Activated gamma-delta T cell treated with Interleukin-2 at 50 U/mL for 16 hours (primary cell): ENCODE measurements at places on chromosomes 2 and 18.

GRCh38 chr2:220366765-220367164 lies 739.3 kb downstream of the SLC4A3 start:
- no peak for DNase-seq

- DNase-seq: no peak
Observed at GRCh38 chr2:239222312-239222660, 178.5 kb downstream of the HDAC4 start.

- no peak for DNase-seq
Observed at GRCh38 chr2:143297182-143297581, 168.0 kb downstream of the ARHGAP15 start.

GRCh38 chr18:23908827-23909226 lies 105.7 kb upstream of the TTC39C start:
- DNase-seq: no peak

GRCh38 chr2:60516383-60516811 lies 37.1 kb downstream of the BCL11A start:
- no peak for DNase-seq

GRCh38 chr2:149858216-149858615 lies 270.6 kb upstream of the MMADHC start:
- DNase-seq: no peak

- DNase-seq: no peak
Observed at GRCh38 chr2:38261569-38262068, 115.5 kb downstream of the ATL2 start.

DNA sequence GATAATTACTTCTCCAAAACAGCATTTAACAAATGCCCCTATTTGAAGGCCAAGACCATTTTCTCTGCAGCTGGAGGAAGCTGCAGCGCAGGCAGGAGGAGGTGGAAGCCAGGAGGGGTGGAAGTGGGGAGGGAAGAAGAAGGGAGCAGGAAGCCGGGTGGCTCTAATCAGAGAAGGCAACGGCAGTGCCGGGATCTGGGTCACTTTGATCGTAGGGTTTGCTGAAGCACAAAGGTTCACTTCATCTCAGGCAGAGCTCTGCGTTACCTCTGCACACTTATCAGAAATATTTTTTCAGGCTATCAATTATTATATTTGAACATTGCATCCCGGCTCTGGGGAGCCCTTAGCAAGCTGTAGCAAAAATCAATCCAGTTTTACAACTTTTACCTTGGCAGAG lies 315.8 kb upstream of the POU3F3 start:
- no peak for DNase-seq

GRCh38 chr18:6776188-6776587 lies 46.7 kb downstream of the ARHGAP28 start:
- no peak for DNase-seq

GRCh38 chr2:105734762-105735538 lies 9.8 kb upstream of the NCK2 start:
- DNase-seq: no peak

- no peak for DNase-seq
Observed at GRCh38 chr2:79189465-79189864, 29.9 kb upstream of the REG3A start.

DNA sequence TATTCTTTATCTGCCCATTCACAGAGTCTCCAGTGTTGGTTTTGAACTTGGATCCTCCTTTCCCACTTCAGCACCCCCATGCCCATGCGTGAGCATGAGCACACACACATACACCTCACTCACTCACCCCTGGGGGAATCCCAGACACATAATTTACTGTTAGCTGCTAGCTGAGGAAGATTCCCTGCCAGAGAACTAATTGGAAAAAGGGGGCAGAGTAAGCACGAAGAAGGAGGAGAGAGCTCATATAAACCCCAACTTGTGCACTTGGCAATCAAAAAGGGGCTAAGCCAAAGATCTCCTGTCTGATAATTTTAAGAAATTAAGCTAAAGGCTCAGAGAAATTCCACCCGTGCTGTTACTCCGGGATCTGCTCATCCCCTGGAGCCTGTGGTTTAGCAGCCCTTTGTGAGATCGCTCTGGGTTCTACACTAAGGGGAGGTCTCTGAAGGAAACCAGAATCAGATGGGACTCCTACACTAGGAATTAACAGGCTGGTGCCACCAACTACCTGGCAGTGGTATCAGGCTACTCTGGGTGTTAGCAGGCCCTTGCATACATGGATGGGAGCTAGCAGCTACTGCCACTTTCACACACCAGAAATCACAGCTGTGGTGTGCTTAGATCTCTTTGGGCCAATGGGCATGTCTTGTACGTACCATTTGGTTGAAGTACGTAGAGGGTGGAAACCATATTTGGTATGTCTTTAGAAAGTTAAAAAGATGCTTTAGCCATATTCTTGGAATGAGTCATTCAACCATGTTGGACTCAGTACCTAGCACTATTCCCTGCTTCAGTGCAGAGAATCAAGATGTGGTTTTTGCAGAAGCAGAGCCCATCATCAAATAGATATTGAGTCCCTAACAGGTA lies 95.6 kb upstream of the SLC14A2 start:
- DNase-seq: no peak

DNA sequence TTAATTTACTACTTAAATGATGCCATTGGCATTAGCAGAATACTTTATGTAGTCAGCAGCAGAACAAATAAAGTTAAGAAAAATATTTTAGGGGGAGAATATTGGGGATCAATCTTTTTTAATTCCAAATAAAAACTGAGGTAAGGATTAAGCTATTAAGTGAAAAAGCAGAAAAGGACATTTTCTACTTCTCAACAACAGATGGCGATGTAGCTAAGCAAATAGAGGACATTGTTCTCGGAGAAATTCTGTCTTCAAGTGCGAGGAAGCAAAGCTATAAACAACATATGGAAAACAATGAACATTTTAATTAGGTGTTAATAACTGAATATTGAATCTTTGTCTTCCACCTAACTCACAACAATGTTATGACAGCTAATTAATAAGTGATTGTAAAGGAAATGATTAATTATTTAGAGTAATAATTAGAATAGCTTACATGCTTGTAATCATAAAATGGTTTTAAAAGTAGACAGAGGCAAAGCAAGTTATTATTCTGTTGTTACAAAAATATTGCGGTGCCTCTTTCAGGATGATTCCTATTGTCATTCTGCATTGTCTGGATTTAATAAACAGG lies 32.9 kb upstream of the CCDC93 start:
- DNase-seq: no peak

DNA sequence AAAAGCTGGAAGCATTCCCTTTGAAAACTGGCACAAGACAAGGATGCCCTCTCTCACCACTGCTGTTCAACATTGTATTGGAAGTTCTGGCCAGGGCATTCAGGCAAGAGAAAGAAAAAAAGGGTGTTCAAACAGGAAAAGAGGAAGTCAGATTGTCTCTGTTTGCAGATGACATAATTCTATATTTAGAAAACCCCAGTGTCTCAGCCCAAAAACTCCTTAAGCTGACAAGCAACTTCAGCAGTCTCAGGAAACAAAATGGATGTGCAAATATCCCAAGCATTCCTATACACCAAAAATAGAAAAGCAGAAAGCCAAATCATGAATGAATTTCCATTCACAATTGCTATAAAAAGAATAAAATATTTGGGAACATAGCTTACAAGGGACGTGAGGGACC lies 11.1 kb downstream of the SLC8A1 start:
- DNase-seq: no peak

DNA sequence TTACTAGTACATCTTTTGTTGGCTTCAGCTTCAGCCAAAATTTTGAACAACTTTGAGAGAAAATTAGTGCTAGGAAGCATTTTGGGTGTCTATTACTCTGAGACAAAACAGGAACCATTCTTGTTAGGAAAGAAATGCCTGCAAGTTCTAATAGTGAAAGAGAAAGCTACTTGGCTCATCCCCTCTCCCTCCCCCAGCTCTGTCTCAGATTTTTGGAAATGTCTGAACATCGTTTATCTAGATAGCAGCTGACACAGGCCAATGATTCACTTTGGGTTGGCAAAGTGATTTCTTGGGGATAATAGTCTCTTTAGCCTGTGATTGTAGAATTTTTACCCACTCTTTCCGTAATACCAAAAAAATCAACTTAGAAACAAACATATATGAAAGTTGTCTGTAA lies 42.3 kb upstream of the PTPRM start:
- no peak for DNase-seq

GRCh38 chr2:85655961-85656417 lies 12.0 kb downstream of the SFTPB start:
- DNase-seq: no peak

GRCh38 chr18:68817584-68817983 lies 19.7 kb downstream of the CCDC102B start:
- no peak for DNase-seq

GRCh38 chr18:45788861-45789260 lies 36.6 kb upstream of the SIGLEC15 start:
- no peak for DNase-seq

GRCh38 chr2:58826795-58827194 lies 585.7 kb upstream of the FANCL start:
- DNase-seq: no peak

GRCh38 chr2:9800975-9801726 lies 42.1 kb upstream of the TAF1B start:
- DNase-seq: peak; percentile 27

GRCh38 chr2:74730530-74730929 lies 76.5 kb downstream of the SEMA4F start:
- no peak for DNase-seq

DNA sequence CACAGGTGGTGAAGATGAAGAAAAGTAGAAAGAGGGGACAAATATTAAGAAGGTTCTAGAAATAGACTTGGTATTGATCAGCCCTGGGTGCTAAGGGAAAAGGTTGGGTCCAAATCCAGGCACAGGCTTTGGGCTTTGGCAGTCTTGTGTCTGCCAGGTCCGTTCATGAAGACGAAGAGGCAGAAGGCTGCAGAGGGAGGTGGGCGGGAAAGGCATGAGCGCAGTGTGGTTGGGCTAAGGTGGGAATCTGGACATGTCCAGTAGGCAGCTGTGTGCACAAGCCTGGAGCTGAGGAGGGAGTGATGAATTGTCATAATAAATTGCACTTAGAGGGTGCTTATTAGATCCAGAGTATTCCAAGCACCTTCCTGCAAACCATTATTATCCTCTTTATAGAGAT lies 105.7 kb upstream of the TEX51 start:
- DNase-seq: no peak

GRCh38 chr2:128306081-128306930 lies 12.4 kb downstream of the HS6ST1 start:
- no peak for DNase-seq

GRCh38 chr2:11947956-11948355 lies 201.5 kb downstream of the LPIN1 start:
- no peak for DNase-seq

DNA sequence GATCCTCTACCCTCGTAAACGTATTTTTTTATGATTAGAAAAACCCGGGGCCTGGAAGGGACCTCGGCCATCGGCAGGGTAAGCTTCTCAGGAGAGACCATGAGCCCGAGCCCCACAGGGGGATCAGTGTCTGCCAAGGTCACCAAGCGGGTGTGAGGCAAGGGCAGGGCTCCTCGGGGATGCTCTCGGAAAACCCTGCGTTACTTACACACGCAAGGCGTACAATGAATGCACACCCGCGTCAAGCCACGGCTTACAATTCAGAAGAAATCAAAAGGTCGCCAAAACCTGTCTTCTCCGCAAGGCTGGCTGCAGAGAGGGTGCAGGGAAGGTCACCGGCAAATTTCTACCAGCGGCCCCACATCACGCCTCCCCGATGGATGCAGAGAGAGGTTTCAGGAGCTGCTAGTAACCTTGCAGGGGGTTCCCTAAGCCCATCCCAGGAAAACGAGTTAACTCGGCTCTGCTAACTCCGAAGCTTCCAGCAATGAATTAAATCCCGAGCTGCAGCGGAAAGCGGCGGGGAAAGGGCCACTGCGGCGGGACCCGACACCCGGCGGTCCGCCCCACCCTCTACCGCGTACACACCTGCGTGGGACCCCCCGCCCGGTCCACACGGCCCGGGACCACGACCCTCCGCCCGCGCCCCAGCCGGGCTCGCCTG lies 638 bp downstream of the ST3GAL5 start:
- DNase-seq: peak; percentile 19

DNA sequence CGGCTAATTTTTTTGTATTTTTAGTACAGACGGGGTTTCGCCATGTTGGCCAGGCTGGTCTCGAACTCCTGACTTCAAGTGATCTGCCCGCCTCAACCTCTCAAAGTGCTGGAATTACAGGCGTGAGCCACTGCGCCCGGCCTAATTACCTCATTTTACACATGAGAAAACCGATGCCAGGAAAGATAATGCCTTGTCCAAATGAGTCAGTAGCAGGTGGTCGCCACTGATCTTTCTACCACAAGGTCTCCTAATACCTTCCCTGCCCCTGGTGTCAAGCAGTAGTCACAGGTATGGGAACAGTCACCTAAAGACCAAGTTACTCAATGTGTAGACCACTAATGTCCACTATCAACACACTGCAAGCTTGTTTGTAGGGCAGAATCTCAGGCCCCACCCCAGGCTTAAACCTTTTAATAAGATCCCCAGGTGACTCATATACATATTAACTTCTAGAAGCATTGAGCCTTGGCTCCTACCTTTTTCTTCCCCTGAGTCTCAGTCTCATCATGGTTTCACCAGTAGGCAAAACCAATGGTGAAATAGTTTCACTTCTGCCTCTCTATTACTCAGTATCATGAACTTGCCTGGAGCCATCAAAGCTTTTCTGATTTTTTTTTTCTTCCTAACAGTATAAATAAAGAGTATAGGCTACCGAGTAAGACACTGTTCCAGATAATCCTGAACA lies 6.9 kb upstream of the EPB41L5 start:
- no peak for DNase-seq

GRCh38 chr2:102724016-102724490 lies 37.8 kb upstream of the TMEM182 start:
- no peak for DNase-seq

DNA sequence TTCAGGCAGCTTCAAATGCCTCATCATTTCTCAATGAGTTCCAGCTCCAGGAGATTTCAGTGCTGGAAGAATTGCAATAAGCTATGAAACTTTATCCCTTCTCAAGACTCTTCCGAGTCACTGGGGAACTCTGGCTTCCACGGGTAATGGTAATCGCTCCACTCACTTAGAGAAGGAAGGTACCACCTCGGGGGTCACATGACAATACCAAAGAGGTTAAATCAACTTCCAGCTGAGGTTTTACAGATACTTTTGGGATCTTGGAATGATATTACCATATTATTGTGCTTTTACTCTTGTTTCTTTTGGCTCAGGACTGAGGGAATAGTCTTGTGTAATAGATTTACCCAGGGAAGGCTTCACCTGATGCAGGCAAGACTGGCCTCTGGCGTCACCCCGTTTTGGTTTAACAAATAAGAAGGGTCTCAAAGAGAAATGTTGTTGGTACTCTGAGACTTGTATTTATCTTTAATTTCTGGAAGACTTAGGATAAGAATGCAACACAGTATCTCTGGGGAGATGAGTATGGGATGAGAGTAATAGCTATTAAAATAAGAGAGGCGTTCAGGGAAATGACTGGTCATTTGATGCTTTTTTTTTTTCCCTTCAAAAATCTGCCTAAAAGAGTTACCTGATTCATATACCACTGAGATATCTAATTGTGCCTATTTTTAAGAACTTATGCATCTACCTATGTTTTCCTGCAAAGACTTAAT lies 316.9 kb upstream of the ZEB2 start:
- no peak for DNase-seq

GRCh38 chr18:50956116-50956515 lies 11.7 kb upstream of the ELAC1 start:
- no peak for DNase-seq
